ENCODE measurements at places on chromosomes 7 and 10.

DNA sequence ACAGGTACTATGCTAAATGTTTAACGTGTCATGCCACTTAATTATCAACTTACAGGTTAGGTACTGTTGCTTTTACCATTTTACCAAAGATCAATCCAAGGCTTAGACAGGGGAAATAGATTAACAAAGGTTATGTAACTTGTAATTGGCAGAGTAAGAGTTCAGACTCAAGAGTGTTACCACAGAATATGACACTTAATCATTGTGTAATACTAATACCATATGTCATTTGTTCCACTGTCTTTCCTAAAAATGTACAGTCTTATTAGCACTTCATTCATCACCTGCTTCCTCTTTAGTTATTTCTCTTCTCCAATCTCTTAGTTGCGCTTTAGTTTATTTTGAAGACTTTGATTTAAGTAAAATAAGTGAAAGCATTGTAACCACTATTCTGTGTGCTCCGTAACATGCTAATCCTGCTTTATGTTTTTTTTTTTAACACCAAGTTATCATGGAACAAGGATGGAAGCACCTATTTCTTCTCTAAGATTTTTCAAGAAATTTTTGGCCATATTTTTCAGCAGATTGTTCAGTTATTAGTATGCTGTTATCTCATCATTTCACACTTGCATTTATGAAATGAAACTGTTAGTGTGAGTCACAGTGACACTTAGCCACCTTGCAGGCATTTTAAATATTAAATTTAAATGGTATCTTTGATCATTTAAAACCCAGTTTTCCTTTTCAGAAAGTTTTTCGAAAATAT, 197.3 kb downstream of the PHF14 start:
- DNase-seq, result no peak

DNA sequence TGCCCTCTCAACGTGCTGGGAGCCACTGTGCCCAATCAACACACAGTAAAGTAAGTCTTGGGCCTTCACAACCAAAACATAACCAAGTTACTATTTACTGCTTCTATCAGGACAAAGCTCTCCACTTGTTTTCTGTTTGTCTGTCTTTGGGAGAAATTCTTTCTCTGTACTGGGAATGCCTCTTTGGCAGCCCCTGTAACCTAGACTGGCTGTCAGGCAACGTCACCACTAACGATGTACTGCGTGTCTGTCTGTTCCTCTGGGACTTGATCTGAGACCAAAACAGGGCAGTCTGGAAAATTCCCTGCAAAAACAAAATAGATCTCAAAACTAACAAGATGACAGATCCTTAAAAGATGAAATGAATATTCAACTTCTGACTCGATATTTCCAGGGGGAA, 113.0 kb downstream of the SMURF1 start:
- no peak for DNase-seq

- DNase-seq, result no peak
Measured at GRCh38 chr7:151652111-151652510, 132.4 kb upstream of the RHEB start.

- DNase-seq, result no peak
Measured at GRCh38 chr7:22420008-22420407, 63.1 kb upstream of the RAPGEF5 start.

DNA sequence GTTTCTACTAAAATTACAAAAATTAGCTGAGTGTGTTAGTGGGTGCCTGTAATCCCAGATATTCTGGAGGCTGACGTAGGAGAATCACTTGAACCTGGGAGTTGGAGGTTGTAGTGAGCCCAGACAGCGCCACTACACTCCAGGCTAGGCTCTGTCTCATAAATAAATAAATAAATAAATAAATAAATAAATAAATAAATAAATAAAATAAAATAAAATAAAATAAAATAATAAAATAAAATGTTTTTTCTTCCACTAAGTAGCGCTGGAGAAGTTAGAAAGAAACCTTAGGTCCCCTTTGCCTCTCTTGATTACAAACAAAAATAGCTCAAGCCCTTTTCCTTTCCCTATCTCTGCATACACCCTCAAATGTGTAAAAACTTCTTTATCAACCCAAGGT, 525.9 kb downstream of the IPMK start:
- no peak for DNase-seq

- no peak for DNase-seq
Measured at GRCh38 chr10:43943119-43943817, 294.6 kb upstream of the ZNF32 start.

DNA sequence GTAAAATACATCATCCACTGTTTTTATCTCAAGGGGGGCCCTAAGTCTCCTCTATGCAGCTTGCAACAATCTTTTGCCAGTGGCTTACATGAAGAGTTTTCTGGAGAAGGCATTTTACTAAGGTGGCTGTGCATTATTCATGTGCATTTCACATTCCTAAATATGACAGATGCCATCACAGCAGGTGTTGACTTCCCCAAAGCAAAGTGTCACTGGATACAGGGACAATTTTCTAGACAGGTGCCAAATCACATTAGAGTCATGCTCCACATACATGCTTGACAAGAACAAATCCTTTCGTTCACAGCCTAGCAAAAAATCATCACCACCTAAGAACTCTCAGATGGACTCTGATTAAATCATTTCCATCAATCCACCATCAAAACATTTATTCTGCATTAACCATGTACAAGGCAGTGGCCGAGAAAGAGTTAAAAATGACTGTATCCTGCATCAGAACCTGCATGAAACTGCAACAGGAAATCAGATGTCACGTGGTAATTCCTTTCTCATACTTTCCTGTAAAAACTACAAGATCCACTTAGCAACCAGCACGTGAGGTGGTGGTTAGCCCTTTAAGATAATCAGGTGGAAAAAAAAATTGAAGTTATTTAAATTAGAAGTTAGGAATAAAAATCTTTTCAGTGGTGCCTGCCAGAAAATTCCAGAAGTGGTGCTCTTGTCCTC, 88.2 kb upstream of the AFAP1L2 start:
- DNase-seq, result no peak

DNA sequence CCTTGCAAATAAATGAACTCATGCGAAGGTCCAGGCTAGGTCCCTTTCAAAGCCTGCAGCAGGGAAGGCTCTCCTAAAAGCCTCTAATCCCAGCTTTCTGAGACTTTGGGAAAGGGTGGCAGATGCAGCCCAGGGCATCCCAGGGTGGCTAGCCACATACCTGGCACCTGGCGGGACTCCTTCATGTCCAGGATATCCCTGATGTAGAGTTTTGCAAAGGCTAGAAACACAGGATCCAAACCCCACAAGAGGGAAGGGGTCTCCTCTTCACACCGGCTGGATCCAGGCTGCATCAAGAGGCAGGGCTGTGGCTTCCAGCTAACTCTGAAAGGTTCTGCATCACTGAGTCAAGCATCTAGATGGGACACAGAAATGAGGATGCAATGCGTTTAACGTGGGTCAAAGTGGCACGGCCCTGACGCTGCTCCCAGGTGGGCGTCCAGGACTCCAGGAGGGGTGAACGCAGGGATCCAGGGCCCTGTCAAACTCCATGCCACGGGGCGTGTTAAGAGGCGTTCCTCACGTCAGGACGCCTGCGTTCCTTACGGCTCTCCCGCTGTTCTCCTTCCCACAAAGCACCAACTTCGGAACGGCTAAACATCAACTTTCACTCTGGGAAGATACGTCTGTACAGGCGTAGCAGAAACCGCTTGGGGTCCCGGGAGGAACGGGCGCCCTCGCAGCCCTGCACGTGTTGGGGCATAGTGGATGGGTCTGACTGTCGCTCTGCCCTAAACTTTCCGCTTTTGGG, 507 bp downstream of the STN1 start:
- peak; percentile 67 for DNase-seq

GRCh38 chr10:100172349-100172748, 13.5 kb downstream of the ERLIN1 start:
- no peak for DNase-seq

Data from MCF 10A (cell line).